CD4-positive, alpha-beta memory T cell (primary cell): ENCODE measurements at places on chromosomes 2 and 18. TPM values are rescaled to one million over a fixed set of nuclear protein-coding genes. Genes with fewer than 3 reads are reported as not detected.

Gene RGPD4
- total RNA-seq = 0.09 TPM

Gene CTAGE1
- not detected for total RNA-seq

Gene PDE1A
- not detected for total RNA-seq

Gene ALPG
- total RNA-seq = not detected

Gene ID2
- 56.4 TPM for total RNA-seq

Gene EIF5B
- total RNA-seq = 36.2 TPM

Gene CHRND
- total RNA-seq = not detected

Gene DLGAP1
- 0.17 TPM for total RNA-seq

- no peak for DNase-seq
- H3K36me3 ChIP-seq = no peaks in the 10 kb centered on the region
- no peak overlapping the region for H3K4me3 ChIP-seq
- H3K4me1 ChIP-seq = no peaks in the 10 kb centered on the region
These were observed 35.3 kb upstream of the SOS1 start for GRCh38 chr2:39156107-39156506.

- H3K36me3 ChIP-seq = no peaks in the 10 kb centered on the region
- DNase-seq = no peak
- no peaks in the 10 kb centered on the region for H3K27me3 ChIP-seq
- no peak overlapping the region for H3K4me3 ChIP-seq
- H3K4me1 ChIP-seq = no peaks in the 10 kb centered on the region
These were observed 298.6 kb downstream of the SUCLG1 start for GRCh38 chr2:84160453-84160852.

GRCh38 chr2:173151671-173152401 is 76.2 kb downstream of the MAP3K20 start:
- no peak overlapping the region for H3K4me3 ChIP-seq
- DNase-seq = no peak
- H3K36me3 ChIP-seq = no peaks in the 10 kb centered on the region
- H3K27me3 ChIP-seq = no peaks in the 10 kb centered on the region
- H3K27ac ChIP-seq = no peak overlapping the region
- H3K4me1 ChIP-seq = peaks cover 9% of the 10 kb centered on the region

- H3K27me3 ChIP-seq = no peaks in the 10 kb centered on the region
- H3K4me1 ChIP-seq = no peaks in the 10 kb centered on the region
- H3K36me3 ChIP-seq = no peaks in the 10 kb centered on the region
- no peak for DNase-seq
- no peak overlapping the region for H3K4me3 ChIP-seq
These were observed 444.2 kb downstream of the EIPR1 start for GRCh38 chr2:2933426-2933825.

- H3K27ac ChIP-seq = no peak overlapping the region
- H3K4me1 ChIP-seq = no peaks in the 10 kb centered on the region
- no peak overlapping the region for H3K4me3 ChIP-seq
- H3K27me3 ChIP-seq = no peaks in the 10 kb centered on the region
These were observed 32.7 kb downstream of the RBM43 start for GRCh38 chr2:151228847-151229512.

DNA sequence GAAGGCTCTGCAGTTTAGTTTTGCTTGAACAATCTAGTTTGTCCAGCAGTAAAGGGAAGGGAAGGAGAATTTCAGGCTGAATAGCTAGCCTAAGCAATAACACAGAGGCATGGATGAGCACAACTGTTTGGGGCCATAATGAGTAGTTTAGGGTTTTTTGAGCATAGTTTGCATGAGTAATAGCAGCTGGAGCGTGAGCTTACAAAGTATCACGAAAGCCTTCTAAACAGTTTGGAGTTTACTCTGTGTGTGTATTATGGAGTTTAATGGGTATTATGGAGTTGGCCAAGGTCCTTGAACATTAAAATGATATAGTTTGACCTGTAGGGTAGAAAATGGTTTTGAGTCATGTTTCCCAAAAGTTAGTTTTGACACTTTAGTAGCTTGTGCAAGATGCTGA is 782.3 kb downstream of the ERBB4 start:
- H3K27me3 ChIP-seq = no peaks in the 10 kb centered on the region
- H3K4me1 ChIP-seq = no peaks in the 10 kb centered on the region
- H3K4me3 ChIP-seq = no peak overlapping the region
- H3K27ac ChIP-seq = no peak overlapping the region
- no peaks in the 10 kb centered on the region for H3K36me3 ChIP-seq
- no peak for DNase-seq

GRCh38 chr18:8634508-8634907 is 25.3 kb downstream of the RAB12 start:
- H3K36me3 ChIP-seq = peaks cover 49% of the 10 kb centered on the region
- H3K4me1 ChIP-seq = no peaks in the 10 kb centered on the region
- no peak overlapping the region for H3K27ac ChIP-seq
- no peak overlapping the region for H3K4me3 ChIP-seq
- no peak for DNase-seq

DNA sequence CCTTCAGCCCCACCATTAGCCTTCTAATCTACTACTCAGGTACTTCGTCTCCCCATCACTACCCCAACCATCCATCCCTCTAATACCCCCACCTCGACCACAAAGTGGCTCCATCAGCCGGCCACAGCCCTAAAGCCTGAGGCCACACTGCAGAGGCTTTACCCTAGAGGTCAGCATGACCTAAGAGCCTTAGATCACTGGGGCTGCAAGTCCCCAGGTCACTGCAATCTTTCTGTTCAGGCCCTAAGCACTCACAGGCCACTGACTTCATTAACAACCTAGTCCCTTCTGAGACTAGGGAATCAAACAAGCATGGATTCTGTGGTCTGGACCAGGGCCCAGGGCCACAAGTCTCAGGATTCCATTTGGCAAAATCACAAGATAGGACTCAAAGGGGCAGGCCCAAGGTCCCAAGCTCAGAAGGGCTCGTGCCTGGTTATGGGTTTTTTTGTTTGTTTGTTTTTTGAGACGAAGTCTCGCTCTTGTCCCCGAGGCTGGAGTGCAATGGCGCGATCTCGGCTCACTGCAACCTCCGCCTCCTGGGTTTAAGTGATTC is 37.0 kb upstream of the PKDCC start:
- no peaks in the 10 kb centered on the region for H3K27me3 ChIP-seq
- H3K27ac ChIP-seq = no peak overlapping the region
- no peaks in the 10 kb centered on the region for H3K36me3 ChIP-seq
- DNase-seq = no peak

DNA sequence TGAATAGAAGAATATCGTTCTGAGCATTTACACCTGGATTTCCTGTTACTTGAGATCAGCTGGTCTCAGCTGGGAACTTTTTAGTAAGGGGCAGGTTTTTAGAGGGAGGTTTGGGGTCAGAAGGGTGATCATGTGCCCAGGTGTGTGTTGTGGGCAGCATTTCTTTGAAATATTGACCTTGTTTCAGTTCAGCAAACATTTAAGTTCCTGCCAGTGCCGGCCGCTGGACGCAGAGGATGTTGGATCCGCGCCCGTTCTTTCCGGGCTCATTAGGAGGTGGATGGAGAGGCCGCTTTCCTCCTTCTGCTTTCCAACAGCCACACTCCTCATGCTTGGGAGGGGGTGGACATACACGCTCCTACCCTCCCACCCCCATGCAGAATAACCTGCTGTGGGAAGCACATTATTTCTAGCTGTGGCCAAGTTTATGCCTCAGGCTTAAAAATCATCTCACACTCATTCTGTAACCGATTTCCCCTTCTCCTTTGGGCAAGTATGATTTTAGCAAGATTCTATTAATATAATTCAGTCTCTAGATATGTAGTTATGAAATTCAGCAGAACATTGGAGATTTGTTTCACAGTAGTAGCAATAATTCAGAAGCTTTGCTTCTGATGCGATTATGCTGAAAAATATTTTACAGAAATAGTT is 131.4 kb downstream of the ZNF236 start:
- no peak for DNase-seq
- H3K27me3 ChIP-seq = no peaks in the 10 kb centered on the region
- H3K4me3 ChIP-seq = no peak overlapping the region

DNA sequence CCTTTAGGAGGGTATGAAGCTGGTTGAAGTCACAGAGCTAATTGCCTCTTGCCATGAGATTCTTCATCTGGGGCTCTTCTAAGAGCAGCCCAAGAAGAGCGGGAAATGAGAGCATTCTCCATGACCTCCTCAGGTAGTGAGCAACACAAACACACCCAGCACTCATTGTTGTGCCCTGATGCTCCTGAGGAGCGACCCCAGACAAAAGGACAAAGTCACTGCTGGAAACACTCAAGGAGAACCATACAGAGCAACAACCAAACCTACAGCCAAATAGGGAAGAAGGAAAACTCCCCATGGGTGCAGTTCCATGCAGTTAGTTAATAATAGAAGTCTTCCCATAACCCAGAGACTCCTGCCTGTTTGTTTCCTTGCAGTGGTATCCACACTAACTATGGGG is 426.0 kb upstream of the CRIM1 start:
- no peaks in the 10 kb centered on the region for H3K27me3 ChIP-seq
- DNase-seq = no peak
- no peaks in the 10 kb centered on the region for H3K36me3 ChIP-seq
- H3K27ac ChIP-seq = no peak overlapping the region

DNA sequence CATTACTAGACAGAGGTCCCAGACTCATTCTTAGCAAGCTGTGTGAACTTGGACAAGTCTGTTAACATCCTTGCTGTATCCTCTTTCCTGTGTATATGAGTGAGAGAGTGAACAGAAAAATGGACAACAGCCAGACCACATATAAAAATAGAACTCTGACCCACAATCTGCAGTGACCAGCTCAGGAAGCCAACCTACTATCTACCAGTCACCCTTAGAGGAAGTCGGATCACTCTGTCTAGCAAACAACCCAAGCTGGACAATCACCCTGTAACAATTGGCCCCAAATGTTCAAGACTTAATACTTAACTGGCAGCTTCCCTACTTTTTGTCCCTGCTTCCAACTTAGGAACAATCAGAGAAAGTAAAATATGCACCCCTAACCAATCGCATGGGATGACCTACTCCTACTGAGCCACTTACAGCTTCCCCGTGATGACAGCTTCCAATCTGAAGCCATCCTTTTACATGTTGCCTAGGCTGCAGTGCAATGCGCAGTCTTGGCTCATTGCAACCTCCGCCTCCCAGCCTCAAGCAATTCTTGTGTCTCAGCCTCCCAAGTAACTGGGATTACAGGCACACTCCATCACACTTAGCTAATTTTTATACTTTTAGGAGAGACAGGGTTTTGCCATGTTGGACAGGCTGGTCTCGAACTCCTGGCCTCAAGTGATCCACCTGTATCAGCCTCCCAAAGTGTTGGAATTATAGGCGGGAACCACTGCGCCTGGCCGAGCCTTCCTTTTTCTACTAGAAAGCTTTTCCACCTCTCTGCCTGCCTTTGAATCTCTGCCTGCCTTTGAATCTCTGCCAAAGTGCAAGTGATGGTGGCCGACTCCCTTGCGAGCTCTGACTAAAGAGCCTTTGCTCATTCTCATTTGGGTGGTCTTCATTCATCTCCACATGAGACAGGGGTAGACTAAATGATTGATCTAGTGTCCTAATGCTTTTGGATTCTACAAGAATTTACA is 158.3 kb upstream of the NDUFV2 start:
- no peaks in the 10 kb centered on the region for H3K27me3 ChIP-seq
- no peaks in the 10 kb centered on the region for H3K36me3 ChIP-seq
- no peaks in the 10 kb centered on the region for H3K4me1 ChIP-seq
- DNase-seq = no peak

- no peak overlapping the region for H3K27ac ChIP-seq
- DNase-seq = no peak
These were observed 1.6 kb downstream of the CDH2 start for GRCh38 chr18:28175150-28175929.

DNA sequence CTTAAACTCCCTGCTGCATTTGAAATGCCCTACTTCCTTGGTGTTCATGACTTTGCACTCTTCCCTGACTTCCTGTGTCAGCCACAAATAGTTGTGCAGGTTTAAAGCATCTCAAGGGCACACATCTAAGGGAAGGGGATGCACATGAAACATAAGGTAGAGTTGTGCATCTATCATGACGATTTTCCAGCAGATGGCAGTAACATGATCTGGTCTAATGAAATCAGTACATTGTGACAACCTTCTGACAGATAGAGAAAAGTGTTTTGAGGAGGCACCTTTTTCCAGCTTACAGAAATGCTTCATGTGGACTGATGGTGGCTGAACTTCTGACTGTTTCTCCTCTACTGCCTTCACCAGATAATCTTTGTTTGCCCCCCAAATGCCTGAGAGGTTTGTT is 238.9 kb downstream of the XIRP2 start:
- no peaks in the 10 kb centered on the region for H3K27me3 ChIP-seq
- H3K36me3 ChIP-seq = no peaks in the 10 kb centered on the region
- DNase-seq = no peak
- H3K4me3 ChIP-seq = no peak overlapping the region
- H3K27ac ChIP-seq = no peak overlapping the region

DNA sequence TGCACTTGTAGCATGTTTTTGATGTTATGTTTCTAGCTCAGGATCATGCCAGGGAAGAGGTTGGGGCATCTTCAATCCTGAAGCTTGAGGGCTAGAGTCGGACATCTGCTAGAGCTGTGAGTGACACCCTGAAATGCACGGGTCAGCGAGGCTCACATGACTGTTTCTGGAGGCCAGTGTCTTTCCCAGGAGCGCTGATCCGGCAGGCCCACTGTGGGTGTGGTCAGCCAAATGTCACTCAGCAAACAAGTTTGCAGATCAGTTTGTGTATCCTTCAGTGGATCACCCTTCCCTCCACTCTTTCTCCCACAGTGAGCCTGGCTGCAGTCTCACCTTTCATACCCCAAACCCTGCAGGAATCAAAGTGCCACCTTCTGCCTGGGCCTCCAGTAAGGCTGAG is 23.0 kb upstream of the ARHGEF4 start:
- H3K4me3 ChIP-seq = no peak overlapping the region
- H3K27ac ChIP-seq = no peak overlapping the region
- no peaks in the 10 kb centered on the region for H3K4me1 ChIP-seq
- DNase-seq = no peak
- H3K27me3 ChIP-seq = no peaks in the 10 kb centered on the region
- no peaks in the 10 kb centered on the region for H3K36me3 ChIP-seq

GRCh38 chr2:16395601-16396000 is 270.0 kb downstream of the CYRIA start:
- no peak overlapping the region for H3K27ac ChIP-seq
- no peak overlapping the region for H3K4me3 ChIP-seq
- no peaks in the 10 kb centered on the region for H3K27me3 ChIP-seq
- no peaks in the 10 kb centered on the region for H3K36me3 ChIP-seq

GRCh38 chr2:160221391-160222276 is 21.6 kb upstream of the ITGB6 start:
- H3K36me3 ChIP-seq = no peaks in the 10 kb centered on the region
- DNase-seq = no peak
- no peak overlapping the region for H3K4me3 ChIP-seq
- no peak overlapping the region for H3K27ac ChIP-seq
- no peaks in the 10 kb centered on the region for H3K27me3 ChIP-seq
- H3K4me1 ChIP-seq = peaks cover 28% of the 10 kb centered on the region

- DNase-seq = no peak
- H3K27ac ChIP-seq = no peak overlapping the region
- no peak overlapping the region for H3K4me3 ChIP-seq
- H3K4me1 ChIP-seq = no peaks in the 10 kb centered on the region
These were observed 617.3 kb upstream of the LRATD1 start for GRCh38 chr2:14015113-14015630.

DNA sequence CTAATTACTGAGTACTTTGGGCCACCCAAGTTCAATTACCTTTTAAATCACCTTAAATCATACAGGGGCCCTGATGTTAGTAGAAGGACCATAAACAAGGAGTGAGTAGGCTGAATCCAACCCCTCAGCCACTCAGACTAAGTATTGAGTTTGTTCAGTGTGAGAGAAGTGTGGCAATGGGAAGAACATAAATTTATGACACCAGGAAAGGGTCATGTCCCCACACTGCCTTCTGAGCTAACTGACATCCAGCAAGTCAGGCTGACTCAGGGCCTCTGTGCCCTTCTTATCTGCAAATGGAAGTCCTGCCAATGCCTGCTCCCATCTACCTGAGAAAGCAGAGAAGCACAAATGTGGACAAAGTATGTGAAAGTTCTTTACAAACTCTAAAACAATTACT is 12.9 kb downstream of the PLEKHM3 start:
- no peak overlapping the region for H3K27ac ChIP-seq
- no peak for DNase-seq
- no peaks in the 10 kb centered on the region for H3K36me3 ChIP-seq
- H3K4me1 ChIP-seq = peaks cover 9% of the 10 kb centered on the region
